Natural killer cell (primary cell): ENCODE measurements at places on chromosomes 5 and 9. TPM values are rescaled to one million over a fixed set of nuclear protein-coding genes. Genes with fewer than 3 reads are reported as not detected.

- no peak for DNase-seq
- H3K4me1 ChIP-seq = peaks cover 13% of the 10 kb centered on the region
- H3K36me3 ChIP-seq = no peaks in the 10 kb centered on the region
- H3K27ac ChIP-seq = no peak overlapping the region
Measured at GRCh38 chr5:69187342-69187741, 2.0 kb upstream of the CENPH start.

GRCh38 chr5:71695071-71695470, 24.0 kb upstream of the CARTPT start:
- H3K27ac ChIP-seq = no peak overlapping the region
- H3K36me3 ChIP-seq = no peaks in the 10 kb centered on the region
- no peak overlapping the region for H3K4me3 ChIP-seq
- H3K27me3 ChIP-seq = peaks cover 4% of the 10 kb centered on the region
- H3K4me1 ChIP-seq = peaks cover 4% of the 10 kb centered on the region
- DNase-seq = no peak

- no peak for DNase-seq
- no peaks in the 10 kb centered on the region for H3K36me3 ChIP-seq
- H3K4me1 ChIP-seq = no peaks in the 10 kb centered on the region
- no peak overlapping the region for H3K27ac ChIP-seq
Measured at GRCh38 chr5:120314191-120314590, 149.9 kb upstream of the PRR16 start.

DNA sequence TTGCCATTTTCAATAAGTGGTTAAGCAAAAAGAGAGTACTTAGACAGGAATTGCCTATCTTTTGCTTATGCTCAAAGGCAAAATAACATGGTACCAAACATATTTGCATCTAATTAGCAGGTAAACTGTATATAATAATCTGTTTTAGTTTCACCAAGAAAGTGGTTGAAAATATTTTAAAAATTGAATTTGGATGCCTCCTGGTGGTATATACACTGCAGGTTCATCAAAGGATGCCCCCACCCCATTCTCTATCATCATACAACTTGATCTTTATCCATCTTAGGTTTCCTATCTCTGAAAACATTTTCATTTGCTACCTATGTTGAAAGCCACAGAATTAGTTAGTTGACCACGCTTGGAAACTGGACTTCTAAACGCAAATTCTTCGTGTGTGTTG, 47.0 kb upstream of the MROH2B start:
- H3K36me3 ChIP-seq = no peaks in the 10 kb centered on the region
- no peak overlapping the region for H3K4me3 ChIP-seq
- no peak overlapping the region for H3K27ac ChIP-seq
- no peak for DNase-seq

DNA sequence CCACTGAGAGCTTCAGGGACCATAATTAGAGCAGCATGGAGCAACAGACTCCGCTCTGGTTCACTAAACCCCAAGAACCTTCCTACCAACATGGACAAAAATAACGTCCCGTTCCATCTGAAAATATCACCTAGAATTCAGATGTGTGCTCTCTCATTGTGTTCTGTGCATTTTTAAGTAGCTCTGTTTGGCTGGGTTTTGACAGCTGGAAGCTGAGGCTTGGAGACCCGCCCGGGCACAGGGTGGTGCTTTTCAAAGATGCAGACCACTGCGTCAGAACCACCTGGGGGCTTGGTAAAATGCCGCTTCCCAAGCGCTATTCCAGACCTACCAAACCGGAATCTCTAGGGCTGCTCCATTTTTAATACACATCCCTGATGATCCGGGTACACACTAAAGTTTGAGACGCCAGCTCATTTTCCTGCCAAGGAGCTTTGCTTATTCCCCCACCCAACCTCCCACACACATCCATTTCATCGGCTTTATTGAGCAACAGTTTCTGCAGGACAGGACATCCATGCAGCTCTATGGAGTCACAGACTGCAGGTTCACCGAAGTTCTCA, 104.8 kb downstream of the GABBR2 start:
- DNase-seq = no peak
- no peak overlapping the region for H3K27ac ChIP-seq
- no peak overlapping the region for H3K4me3 ChIP-seq
- H3K36me3 ChIP-seq = no peaks in the 10 kb centered on the region

DNA sequence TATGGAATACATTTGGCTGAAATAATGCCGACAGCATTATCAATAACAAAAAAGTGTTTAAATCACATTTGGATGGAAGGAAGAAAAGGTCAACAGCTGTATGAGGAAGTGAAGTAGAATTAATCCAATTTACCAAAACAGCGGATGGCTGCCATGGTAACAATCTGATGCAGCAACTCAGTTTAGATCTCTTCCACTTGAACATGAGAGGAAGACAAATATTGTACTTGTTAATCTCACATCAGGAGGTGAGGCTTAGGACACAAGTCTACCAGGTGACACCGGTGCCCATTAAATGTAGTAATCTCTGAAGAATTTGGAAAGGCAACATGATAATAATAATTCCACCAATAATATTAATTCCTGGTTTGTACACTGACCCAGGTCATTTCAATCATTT, 2.4 kb downstream of the RASEF start:
- H3K27me3 ChIP-seq = peaks cover 7% of the 10 kb centered on the region
- H3K27ac ChIP-seq = no peak overlapping the region
- no peak for DNase-seq
- H3K36me3 ChIP-seq = no peaks in the 10 kb centered on the region
- no peak overlapping the region for H3K4me3 ChIP-seq

DNA sequence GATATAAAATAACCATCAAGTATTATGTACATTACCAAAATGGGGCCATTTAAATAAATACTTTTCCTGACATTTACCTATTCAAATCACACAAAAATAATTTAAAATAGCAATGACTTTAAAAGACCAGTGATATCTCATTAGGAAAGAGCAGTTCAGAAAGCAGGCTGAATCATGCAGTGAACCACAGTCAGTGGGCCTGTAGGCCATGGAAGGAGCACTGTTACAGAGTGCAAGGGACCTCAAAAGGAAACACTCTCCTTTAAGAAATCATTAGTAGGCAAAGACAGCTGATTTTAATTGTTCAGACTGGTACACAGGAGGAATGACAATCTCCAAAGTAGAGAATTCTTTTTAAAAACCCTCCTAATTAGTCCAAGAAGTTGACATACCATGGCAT, 283.5 kb upstream of the EFNA5 start:
- H3K4me1 ChIP-seq = no peaks in the 10 kb centered on the region
- DNase-seq = no peak
- H3K36me3 ChIP-seq = no peaks in the 10 kb centered on the region
- H3K27ac ChIP-seq = no peak overlapping the region
- no peak overlapping the region for H3K4me3 ChIP-seq
- H3K27me3 ChIP-seq = no peaks in the 10 kb centered on the region

DNA sequence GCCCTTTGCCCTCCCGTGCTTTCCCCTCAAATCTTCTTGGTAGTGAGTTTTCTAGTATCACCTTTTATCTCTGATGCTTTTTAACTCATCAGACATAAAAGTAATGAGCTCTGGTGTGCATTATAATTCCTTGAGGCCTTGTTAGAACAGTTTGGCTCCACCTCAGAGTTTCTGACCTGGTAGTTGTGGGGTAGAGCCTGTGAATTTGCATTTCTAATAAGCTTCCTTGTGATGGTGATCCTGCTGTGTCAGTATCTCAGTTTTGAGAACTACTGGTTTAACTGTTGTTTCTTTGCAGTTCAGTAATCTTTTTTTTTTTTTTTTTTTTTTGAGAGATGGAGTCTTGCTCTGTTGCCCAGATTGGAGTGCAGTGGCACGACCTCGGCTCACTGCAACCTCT, 31.1 kb downstream of the UBE2D2 start:
- peaks cover 7% of the 10 kb centered on the region for H3K4me1 ChIP-seq
- no peak for DNase-seq
- H3K4me3 ChIP-seq = no peak overlapping the region
- no peaks in the 10 kb centered on the region for H3K27me3 ChIP-seq
- H3K27ac ChIP-seq = no peak overlapping the region

DNA sequence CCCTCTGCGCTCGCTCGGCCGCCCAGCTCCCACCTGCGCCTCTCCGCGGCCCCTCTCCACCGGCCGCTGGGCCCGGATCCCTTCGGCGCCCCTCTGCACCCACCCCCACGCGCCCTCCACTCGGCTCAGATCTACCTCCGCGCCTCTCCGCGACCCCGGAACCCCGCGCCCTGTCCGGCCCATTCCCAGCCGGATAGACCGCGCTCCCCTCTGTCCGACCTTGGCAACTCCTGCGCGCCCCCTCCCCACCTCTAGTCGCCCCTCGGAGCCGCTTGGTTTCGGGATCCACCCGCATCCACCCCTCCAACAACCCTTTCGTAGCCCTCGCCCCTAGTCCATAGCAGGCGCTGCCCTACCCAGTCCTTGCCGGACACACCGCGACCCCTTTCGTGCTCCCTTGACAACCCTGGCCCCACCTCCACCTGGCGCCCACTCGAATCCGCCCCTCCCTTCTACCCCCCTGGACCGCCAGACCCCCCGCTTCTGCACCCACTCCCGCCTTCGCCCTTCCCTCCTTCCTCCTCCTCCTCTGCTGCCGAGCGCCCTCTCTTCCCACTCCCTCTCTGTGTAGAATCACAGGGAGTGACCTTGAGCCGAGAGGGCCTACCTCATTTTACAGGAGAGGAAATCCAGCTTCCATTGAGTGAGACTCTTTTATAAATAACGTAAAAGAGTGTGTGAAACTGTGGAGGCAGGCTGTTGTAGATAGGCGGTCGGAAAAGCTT, 525 bp upstream of the AK3 start:
- no peaks in the 10 kb centered on the region for H3K36me3 ChIP-seq
- peak overlapping the region; percentile 94 for H3K4me3 ChIP-seq
- H3K27me3 ChIP-seq = no peaks in the 10 kb centered on the region
- peak; percentile 38 for DNase-seq

- no peak overlapping the region for H3K4me3 ChIP-seq
- H3K27ac ChIP-seq = no peak overlapping the region
- H3K36me3 ChIP-seq = peaks cover 7% of the 10 kb centered on the region
- H3K27me3 ChIP-seq = no peaks in the 10 kb centered on the region
- H3K4me1 ChIP-seq = no peaks in the 10 kb centered on the region
Measured at GRCh38 chr5:32612134-32612888, 27.0 kb downstream of the SUB1 start.

The SLC6A7 gene
- total RNA-seq = not detected

The CCDC171 gene
- 2.2 TPM for total RNA-seq

The KIF4B gene
- total RNA-seq = not detected
